ENCODE measurements at places on chromosomes 7 and 10.

- DNase-seq: no peak
These were observed at the start of gene ATOH7 for GRCh38 chr10:68231817-68232251. TSS of gene ATOH7 (minus strand) at chr10:68232113. CDS start at chr10:68231677, 436 bp downstream.

DNA sequence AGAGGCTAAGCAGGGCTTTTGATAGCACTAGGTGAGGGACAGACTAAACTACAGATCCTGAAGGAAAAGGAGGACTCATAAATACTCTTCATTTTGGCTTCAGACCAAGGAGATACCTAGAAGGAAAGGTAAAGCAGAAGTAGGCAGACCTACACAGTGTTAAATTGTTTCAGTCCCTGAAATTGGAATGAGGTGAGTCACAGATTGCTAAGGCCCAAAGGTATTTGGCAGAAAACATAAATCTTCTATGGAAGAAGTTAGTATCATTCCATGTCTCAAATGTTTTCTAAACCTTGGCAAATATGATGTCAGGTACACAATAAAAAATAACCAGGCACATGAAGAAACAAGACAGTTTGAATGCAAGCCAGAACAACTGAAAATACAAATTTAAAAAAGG lies 30.0 kb downstream of the MTERF1 start:
- peak; percentile 78 for DNase-seq

DNA sequence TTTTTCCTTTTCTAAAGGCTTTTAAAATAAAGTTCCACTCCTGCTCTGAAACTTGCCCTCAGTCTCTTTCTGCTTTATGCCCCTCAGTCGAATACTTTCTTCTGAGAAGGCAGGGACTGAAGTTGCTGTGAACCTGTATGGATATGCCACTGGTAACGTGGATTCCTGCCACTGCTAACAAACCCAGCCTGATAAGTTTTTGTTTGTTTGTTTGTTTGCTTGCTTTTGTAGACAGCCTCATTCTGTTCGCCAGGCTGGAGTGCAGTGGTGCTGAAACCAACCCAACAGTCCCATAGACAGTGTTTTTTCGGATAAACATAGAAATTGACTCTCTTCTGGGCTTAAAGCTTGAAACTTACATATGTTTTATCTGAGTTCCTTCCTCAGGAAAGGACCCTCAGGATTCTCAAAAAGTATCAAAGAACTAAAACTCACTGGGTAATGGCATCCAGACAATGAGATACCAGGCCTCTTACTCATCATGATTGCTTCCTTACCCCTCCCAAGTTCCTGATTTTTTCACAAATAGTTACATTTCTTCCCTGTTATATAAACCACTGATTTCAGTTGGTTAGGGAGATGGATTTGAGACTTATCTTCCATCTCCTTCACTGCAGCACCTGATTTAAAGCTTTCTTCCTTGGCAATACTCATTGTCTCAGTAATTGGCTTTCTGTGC lies 273.6 kb downstream of the SDHAF3 start:
- DNase-seq: peak; percentile 4

- no peak for DNase-seq
These were observed 64.4 kb downstream of the CCNY start for GRCh38 chr10:35400595-35401268.

- DNase-seq: no peak
These were observed 123.9 kb downstream of the LRMDA start for GRCh38 chr10:75555323-75555722.

DNA sequence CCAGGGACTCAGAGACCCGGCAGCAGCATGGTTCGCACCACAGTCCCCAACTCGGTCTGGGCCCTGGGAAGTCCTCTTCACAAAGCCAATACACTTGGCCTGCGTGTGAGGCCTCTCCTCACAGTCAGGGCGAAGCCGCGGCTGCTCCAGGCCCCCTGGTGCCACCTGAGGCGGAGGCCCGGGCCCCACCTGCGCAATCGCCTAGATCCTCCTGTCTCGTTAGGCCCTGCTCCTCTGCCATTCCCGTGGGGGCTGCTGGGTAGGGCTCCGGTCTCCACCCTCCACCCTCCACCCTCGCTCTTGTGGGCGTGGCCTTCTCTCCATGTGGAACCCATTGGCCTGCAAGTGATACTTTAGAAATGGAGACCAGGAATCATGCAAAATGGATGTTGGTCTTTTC lies 553.3 kb downstream of the INHBA start:
- DNase-seq: no peak

GRCh38 chr10:131203456-131204357 lies 107.8 kb downstream of the TCERG1L start:
- no peak for DNase-seq

DNA sequence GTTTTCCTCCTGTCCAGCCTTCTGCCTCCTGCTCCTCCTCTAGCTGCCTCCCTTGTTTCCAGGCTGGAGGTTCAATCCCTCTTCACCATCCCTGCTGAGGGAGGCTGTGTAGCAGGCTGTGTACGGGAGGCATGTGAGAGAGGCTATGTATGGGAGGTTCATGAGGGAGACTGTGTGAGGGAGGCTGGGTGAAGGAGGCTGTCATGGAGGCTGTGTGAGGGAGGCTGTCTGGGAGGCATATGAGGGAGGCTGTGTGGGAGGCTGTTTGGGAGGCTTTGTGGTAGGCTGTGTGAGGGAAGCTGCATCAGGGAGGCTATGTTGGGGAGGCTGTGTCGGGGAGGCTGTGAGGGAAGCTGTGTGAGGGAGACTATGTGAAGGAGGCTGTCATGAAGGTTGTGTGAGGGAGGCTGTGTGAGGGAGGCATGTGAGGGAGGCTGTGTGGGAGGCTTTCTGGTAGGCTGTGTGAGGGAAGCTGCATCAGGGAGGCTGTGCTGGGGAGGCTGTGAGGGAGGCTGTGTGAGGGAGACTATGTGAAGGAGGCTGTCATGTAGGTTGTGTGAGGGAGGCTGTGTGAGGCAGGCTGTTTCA lies 123.7 kb upstream of the RNF32 start:
- DNase-seq: no peak

- DNase-seq: no peak
These were observed 18.2 kb downstream of the NT5C3A start for GRCh38 chr7:33044401-33044718.

GRCh38 chr10:72250666-72251065 lies 23.1 kb upstream of the DDIT4 start:
- DNase-seq: peak; percentile 33

DNA sequence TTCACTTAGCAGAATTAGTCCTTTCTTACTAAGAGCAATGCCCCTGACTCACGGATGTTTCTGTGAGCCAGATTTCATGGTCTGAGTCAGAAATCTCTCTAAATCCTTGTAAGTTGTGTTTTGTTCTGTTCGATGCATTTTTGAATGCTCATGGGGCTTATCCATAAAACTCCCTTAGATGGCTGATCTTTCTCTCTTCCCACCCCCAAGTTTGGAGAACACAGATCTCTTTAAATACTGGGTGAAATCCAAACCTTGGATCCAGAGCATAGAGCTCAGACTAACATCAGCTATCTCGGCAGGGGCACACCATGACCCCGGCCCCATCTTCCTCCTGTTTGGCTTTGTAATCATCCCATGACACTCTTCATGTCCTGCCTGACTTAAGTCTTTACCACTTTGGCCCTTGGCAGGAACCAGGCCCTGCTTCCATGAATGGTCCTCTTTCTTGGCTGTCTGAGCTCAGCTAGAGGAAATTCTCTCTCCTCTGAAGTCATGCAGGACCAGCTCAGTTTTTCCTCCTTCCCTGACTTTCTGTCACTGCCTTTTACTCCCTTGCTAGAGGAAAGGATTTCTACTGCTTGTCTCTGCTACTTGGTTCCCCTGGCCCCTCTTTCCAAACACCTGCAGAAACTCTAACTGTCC lies 120.4 kb upstream of the RAB11FIP2 start:
- DNase-seq: no peak

All from M059J (cell line).